ENCODE measurements at places on chromosomes 6 and 20. TPM values are rescaled to one million over a fixed set of nuclear protein-coding genes. Genes with fewer than 3 reads are reported as not detected.
A peak's percentile ranks its signal among the peaks of the same experiment; 100 is the strongest.

DNA sequence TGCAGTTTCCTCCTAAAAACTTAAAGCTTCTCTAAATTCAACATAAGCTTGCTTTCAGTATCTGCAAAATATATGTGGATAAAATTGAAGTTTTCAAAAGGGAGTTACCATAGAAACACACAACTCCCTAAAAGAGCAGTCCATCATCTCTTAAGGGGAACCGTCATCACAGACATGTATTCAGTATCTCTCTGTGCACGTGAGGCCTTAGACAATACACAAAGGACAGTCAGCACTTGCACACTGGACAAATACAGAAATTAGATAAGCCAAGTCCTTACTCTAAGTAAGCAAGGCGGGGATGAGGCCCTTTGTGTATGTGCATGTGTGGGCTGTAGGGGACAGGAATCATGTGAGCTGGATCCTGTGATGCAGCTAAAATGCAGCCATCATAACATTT, 136.6 kb downstream of the BACH2 start:
- DNase-seq = no peak

The PNLDC1 gene
- not detected for total RNA-seq

GRCh38 chr20:35909176-35909575, 45.1 kb downstream of the SCAND1 start:
- no peak for DNase-seq

- DNase-seq = peak; percentile 80
Measured at GRCh38 chr6:7238900-7239589, 74.0 kb downstream of the SSR1 start.

DNA sequence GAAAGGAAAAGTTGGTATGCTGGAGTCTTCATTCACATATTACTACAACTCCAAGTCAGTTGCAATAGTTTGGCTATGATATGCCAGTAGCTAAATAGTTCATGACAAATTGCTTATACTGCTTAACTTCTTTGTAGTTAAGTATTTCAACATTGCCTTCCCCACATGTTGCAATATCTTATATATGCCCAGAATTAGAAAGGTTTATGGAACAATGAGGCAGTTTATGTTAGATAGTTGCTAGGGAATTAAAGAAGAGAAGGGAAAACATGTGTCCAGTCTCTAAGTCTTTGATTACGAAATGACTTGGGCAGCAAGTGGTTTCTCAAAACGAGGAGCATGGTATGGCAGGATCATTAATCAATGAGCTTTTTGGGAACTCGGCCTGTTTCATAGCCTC, 145.8 kb downstream of the PLCB4 start:
- no peak for DNase-seq

The ANKRD6 gene
- total RNA-seq = 0.27 TPM

- no peak for DNase-seq
Measured at GRCh38 chr6:106823732-106824351, 150.7 kb downstream of the CD24 start.

The SLC22A7 gene
- total RNA-seq = not detected
